Nasal cavity respiratory epithelium epithelial cell of viscerocranial mucosa (primary cell): ENCODE measurements at places on chromosomes 12 and 14. TPM values are rescaled to one million over a fixed set of nuclear protein-coding genes. Genes with fewer than 3 reads are reported as not detected.

Gene SNRPF
- 12.9 and 13.7 TPM in 2 replicates for total RNA-seq

Gene MIP
- not detected in 2 replicates for total RNA-seq

Gene FAM181A
- total RNA-seq, result not detected in 2 replicates

Gene KRT6A
- total RNA-seq, result 14,274 and 14,814 TPM in 2 replicates

Gene SRRM4
- not detected in 2 replicates for total RNA-seq

Gene TMPO
- 59.7 and 60.1 TPM in 2 replicates for total RNA-seq

Gene CEBPE
- not detected in 2 replicates for total RNA-seq

Gene DICER1
- 43.1 and 56.6 TPM in 2 replicates for total RNA-seq

Gene CD163L1
- total RNA-seq, result under 0.01 and 0.14 TPM in 2 replicates

Gene SYNDIG1L
- total RNA-seq, result under 0.01 and 0.14 TPM in 2 replicates

Gene STAC3
- 0.34 and 0.36 TPM in 2 replicates for total RNA-seq

Gene KLHL33
- total RNA-seq, result not detected in 2 replicates

Gene MTERF2
- total RNA-seq, result 2.4 and 8.2 TPM in 2 replicates

Gene RD3L
- not detected in 2 replicates for total RNA-seq

Gene SERPINA9
- total RNA-seq, result not detected in 2 replicates

Gene PRPH
- total RNA-seq, result 0.07 and 0.34 TPM in 2 replicates

Gene KRT74
- 0.36 TPM in 1 of 2 replicates, not detected in the other for total RNA-seq
